Stimulated activated CD4-positive, alpha-beta T cell treated with anti-CD3 and anti-CD28 coated beads, Interleukin-4, amount 100 ng/mL, for 24 hours (primary cell): ENCODE measurements at places on chromosomes 13 and 19.

- DNase-seq: no peak
Observed at GRCh38 chr19:13256918-13257317, 106.7 kb downstream of the IER2 start.

GRCh38 chr19:6480848-6481415, 655 bp downstream of the DENND1C start:
- DNase-seq: no peak

GRCh38 chr13:29125191-29125933, 305.2 kb downstream of the MTUS2 start:
- no peak for DNase-seq

GRCh38 chr13:98839856-98840769, 87.6 kb upstream of the SLC15A1 start:
- peak; percentile 48 for DNase-seq

DNA sequence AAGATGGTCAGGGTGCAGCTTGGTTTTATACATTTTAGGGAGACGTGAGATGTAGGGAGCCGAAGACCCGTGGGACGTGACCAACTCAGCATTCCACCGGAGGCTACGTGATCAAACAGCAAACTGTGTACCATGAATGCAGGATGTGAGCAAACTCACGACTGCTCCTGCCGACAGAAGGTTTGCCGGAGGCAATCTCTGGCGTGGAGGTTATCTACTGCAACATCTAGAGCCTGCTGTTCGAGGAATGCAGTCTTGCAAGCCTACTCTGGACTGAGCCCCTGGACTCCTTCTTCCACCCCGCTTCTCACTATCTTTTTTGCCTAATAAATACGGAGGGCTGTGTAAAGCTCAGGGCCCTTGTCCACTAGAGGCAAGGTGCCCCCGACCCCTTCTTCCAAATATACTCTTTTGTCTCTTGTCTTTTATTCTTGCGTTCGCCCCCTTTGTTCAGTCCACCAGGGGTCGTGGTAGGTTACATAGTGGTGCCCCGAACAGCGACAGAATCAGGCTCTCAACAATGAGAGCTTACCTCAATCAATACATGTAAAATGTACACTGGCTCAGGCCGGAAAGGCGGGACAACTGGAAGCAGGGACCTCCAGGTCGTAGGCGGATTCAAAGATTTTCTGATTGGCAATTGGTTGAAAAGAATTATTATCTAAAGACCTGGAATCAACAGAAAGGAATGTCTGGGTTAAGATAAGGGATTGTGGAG, 8.9 kb upstream of the OR1I1 start:
- DNase-seq: no peak

GRCh38 chr13:26007261-26008125, 44.3 kb downstream of the SHISA2 start:
- no peak for DNase-seq

DNA sequence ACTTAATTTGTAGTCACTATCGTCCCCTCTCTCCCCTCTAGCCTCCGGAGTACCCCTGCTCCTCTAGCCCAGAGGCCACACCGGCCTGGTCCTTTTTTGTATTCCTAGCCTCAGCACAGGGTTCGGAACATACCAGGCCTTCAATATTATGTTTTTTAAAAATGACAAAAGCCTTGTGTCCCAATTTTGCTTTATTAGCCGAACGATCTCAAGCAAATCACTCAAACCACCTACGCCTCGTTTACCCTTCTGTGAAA, 463 bp upstream of the POMP start:
- DNase-seq: peak; percentile 7

DNA sequence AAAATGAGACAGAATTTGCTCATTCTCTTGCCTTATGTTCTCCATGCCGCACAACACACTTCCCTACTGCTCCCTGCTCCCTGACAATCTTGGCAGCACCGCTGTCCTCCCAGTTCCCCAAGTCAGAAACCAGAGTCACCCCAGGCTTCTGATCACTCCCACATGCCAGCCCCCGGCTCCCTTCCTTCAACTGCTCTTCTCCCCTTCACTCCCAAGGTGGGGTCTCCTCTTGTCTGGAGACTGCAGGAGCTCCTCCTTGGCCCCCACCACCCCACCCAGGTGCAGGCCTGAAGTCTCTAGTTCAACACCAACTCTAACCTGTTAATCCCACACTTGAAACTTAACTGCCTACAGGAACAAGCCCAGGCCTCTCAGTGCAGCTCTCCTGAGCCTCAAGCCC, 16.8 kb upstream of the AKAP8 start:
- DNase-seq: no peak

- no peak for DNase-seq
Observed at GRCh38 chr13:58239774-58240268, 608.3 kb downstream of the PCDH17 start.

- DNase-seq: no peak
Observed at GRCh38 chr13:24142886-24143285, 17.6 kb upstream of the SPATA13 start.

DNA sequence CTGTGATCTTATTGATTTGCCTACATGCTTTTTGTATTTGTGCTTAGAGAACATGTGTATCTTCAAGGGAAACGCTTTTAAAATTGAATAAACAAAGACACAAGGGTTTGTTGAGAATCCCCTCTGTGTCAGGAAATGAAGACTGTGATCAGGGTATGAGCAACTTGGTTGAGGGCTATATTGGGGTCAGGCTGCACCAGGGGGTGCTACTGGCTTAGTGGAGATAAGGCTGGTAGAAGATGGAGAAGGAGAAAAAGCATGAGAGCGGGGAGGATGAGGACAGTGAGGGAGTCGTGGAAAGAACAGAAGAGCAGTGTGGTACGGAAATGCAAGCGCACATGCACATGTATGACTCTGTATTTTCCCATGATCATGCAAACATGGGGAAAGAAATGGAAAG, 201.6 kb downstream of the MTUS2 start:
- no peak for DNase-seq

GRCh38 chr13:103236213-103236612, 170.0 kb upstream of the SLC10A2 start:
- no peak for DNase-seq

DNA sequence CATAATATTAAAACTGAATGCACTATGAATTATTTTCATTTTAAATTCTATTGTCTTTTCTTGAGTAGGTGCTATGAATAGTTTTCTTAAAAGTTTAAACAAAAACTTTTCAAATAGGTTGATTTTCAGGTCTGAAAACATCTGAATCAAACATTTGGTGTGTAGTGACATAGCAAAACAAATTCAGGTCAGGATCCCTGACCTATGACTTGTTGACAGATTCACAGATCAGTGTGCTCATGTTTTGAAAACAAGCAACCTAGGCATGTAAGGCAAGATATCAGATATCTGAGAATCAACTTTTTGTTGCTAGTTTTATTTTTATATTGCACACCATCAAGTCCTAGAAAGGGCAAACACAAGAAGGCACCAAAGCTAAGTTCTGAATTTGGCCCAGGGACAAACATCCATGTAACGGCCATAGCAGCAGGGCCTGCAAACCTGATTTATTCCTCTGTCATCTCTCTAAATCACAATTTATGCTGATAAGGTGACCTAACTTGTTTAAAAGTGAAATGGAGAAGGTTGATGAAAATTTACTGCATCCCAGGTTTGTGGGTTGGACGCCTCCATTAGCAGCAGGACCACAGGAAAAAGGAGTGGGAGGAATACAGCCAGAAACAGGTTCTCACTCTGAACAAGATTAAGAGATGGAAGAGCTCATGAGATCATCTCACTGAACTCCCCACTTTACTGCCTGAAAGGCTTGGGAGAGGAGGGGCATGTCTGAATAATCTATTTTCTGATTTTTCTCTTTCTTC, 337.7 kb downstream of the KCNRG start:
- DNase-seq: no peak

DNA sequence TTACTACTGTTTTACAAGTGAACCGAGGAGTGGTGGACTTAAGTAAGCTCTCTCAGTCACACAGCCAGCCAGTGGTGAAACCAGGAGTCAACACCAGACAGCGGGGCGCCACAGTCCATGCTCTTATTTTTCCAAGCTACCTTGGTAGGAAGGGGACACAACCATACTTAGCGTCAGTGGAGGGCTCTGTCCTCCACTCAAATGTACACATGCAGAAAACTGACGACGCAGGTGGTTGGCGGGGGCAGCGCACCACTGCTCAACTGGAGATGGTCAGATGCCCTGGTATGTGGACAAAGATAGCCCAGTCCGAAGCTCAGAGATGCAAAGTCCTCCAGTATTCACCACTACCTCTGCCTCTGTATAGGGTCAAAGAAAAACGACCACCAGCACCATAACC, 1.1 kb downstream of the ZNF667 start:
- DNase-seq: no peak

DNA sequence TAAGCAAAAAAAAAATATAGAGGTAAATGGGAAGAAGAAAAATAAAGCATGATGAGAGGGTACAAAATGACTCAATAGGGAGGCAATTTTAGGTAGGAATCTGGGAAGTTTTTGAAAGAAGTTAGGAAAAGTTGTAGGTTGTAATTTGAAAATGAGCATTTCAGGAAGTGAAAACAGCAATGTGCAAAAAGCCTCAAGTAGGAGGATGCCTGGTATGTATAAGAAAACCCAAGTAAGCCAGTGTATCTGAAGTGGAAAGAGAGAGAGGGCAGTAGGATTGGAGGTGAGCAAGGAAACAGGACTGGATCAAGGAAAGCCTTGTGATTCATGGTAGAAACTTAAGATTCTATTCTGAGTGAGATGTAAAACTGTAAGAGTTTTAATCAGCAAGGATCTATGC, 121.6 kb upstream of the SPRY2 start:
- DNase-seq: no peak

- no peak for DNase-seq
Observed at GRCh38 chr19:2048959-2049740, 1.9 kb downstream of the MKNK2 start.

GRCh38 chr19:10553943-10554381, 10.3 kb downstream of the ATG4D start:
- DNase-seq: peak; percentile 31

DNA sequence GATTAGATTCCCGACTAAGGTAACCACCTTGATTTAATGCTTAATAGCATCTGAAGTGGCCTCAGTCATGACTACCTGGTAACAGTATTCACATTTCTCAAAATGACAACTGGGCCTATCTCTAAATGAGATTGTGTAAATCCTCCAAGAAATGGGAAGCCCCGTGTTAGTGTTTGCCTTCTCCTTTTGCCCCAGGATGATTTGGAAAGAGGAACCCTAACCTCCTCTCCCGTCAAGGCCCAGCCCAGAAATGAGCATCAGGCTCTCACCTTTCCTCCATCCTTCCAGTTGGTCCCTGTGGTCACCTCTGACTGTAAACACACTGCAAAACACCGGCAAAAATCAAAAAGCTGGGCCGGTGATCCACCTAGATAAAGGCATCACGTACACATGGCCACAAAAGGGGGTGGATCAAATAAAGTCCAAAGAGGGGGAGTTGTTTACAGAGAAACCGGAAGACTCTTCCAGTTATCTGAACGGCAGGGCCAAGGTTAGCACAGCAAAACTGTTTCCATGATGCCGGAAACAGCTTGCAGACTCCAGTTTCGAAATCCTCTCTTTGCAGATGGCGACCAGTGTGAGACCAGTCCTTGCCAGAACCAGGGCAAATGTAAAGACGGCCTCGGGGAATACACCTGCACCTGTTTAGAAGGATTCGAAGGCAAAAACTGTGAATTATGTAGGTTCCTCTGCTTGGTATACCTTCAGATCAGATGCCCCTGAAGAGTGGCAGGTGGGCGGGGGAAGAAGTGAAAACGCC, 16.4 kb downstream of the F10 start:
- DNase-seq: no peak

- DNase-seq: peak; percentile 76
Observed at GRCh38 chr19:2476451-2477140, 669 bp downstream of the GADD45B start.

DNA sequence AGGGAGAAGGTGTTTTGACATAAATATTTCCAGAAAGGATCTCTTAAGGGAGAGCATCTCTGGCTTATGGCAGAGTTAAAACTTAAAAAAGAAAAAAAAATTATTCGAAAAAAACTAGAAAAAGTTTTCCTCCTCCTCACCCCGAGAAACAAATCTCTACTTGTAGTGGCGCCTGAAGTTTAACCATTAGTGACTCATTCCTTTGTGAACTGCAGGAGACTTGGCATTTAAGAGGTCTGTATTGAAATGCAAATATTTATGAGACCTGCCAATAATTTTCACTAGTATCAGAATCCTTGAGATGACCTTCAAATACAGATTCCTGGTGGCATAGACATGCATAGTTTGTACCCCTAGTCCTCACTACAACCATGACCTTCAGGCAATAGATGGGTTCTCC, 64.9 kb upstream of the MED4 start:
- no peak for DNase-seq

GRCh38 chr19:47471733-47472457, at the start of gene SLC8A2:
Gene SLC8A2, minus strand, starts transcription at chr19:47471893. Its CDS starts 5,490 bp downstream, at chr19:47466403.
- peak; percentile 61 for DNase-seq

DNA sequence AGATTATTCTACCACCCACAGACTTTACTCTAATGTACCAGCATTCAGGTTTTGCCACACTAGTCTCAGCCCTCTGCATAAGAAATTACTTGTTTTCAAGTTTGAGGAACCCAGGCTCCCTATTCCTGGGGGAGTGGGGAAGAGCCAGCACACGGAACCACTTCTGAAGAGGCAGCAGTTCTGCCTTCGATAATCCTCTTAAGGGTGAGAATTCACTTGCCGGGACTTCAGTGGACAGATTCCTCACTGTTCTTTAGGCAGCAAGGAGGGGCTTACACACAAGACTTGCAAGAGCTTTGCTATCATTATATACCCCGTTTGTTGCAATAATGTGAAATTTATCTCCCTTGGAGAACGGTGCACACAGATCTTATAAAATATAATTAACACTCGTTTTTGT, 133.1 kb downstream of the ABCC4 start:
- no peak for DNase-seq

DNA sequence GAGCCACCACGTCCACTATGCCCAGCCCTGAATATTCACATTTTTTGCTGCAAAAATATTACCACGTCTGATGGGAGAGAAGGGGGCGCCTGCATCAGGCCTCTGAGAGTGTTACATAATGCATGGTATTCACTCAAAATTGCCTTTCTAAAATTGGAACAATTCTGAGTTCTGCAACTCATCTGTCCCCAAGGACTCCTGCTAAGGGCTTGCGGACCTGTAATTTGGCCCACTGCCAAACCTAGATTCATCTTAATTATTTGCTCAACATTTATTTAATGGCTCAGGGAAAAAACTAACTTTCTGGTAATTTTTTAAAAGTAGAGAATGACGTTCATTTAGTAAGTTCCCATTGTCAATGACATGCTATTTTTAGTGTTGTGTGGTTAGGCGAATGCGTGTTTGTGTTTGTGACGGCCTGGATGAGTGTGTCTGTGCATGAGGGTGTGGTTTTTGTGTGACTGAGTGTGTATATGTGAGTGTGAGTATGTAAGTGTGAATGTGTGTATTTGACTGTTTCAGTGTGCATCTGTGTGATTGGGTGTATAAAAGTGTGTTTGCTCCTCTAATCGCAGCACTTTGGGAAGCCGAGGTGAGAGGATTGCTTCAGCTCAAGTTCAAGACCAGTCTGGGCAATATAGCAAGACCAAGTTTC, 8.8 kb downstream of the INAFM1 start:
- DNase-seq: no peak

- DNase-seq: no peak
Observed at GRCh38 chr19:5134691-5135090, 165.8 kb downstream of the KDM4B start.

DNA sequence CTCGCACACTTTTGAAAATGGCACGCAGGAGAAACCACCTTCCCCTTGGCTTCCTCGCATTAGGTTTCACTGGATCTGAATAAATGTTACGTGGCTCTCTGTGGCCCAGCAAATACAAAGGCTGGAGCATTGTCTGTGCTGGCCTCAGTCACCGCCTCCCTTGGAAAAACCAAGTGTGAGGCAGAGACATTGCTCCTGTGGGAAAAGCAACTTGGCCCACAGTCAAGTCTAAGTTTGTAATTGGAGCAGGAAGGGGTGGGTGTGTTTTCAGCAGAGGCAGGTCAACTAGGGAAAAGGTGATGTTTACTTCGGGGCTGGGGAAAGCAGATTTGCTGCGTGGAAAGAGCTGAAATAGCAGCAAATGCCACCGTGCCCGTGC, 101.6 kb downstream of the IRS2 start:
- no peak for DNase-seq
